Nephron progenitor cell (in vitro differentiated cells): ENCODE measurements at places on chromosomes 5 and 9.

GRCh38 chr9:12817702-12818101, 42.9 kb downstream of the LURAP1L start:
- DNase-seq: no peak

- peak; percentile 81 for DNase-seq
Observed at GRCh38 chr9:13279284-13280141, at the start of gene MPDZ. Gene MPDZ, minus strand, starts transcription at chr9:13279692. Its CDS starts 29,377 bp downstream, at chr9:13250315.

GRCh38 chr5:179697993-179698934, 503 bp upstream of the CANX start:
- DNase-seq: peak; percentile 99

- DNase-seq: no peak
Observed at GRCh38 chr5:96868603-96869371, 7.5 kb upstream of the ERAP2 start.

GRCh38 chr5:132750471-132751230, 3.4 kb downstream of the CCNI2 start:
- DNase-seq: no peak

GRCh38 chr5:39494107-39494510, 69.3 kb upstream of the DAB2 start:
- DNase-seq: no peak

DNA sequence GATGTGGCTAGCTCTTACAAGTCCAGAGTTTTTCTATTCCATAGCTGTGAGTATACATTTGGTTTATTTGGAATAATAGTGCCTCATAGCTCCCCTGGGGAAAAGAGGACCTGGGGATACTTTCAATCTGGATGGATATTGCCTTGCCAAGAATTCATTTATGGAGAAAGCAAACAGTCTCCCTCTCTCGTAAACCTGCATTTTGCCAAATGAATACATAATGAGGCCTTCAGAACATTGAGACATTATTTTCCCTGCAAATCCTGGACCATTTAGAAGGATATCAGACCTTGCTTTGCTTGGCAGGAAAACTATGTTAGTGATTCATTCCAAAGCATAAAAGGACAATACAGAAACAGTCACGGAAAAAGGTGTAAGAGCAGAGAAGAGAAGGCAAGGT, 569.6 kb upstream of the BRINP1 start:
- DNase-seq: no peak

GRCh38 chr5:172579403-172579990, 61.6 kb upstream of the NEURL1B start:
- no peak for DNase-seq

DNA sequence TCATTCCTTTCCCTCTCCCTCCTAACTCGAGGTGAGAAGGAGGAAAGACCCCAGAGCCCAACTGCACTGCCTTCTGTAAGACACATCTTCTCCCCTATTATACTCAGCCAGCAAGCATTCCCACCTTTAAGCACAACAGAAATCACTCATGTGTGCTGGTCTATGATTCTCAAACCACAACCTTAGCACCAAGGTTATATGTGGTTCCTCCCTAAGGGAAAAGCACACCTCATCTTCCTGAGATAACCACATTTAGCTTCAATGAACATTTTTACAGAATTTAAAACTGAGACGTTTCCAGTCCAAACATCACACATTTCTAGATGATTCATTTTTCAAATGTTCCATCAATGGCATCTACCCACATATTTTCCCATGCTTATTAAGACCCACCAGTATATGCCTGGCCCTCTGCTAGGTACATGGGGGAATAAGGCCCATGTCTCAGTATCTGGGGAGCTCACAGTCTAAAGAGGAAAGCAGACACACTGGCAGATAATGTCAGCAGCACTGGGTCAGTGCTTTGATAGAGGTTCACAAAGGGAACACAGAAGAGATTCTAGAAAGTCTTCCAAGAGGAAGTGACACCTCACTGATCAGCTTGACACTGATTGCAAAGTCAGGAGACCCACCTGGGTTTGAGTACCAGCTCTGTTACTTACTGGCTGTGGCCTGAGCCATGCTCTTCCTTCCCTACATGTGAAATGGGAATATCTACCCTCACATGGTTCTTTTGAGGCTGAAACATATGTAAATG, 245.4 kb downstream of the DENND1A start:
- DNase-seq: no peak

DNA sequence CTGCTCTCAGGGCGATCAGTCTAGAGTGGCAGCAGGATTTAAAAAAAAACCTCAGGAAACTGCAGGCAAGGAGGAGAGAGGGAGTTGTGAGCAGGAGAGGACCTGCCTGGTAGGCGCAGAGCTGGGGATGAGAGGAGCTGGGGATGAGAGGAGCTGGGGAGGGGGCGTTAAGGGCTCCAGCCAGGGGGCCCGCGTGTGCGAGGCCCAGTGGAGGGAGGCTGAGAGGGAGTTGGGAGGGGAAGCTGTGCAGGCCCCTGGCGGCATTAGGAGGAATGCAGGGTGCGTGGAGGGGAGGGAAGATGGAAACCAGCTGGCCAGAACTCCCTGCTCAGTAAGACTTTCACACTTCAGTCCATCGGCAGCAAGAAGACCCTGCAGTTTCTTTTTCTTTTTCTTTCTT, 45.2 kb upstream of the HMCN2 start:
- peak; percentile 52 for DNase-seq

DNA sequence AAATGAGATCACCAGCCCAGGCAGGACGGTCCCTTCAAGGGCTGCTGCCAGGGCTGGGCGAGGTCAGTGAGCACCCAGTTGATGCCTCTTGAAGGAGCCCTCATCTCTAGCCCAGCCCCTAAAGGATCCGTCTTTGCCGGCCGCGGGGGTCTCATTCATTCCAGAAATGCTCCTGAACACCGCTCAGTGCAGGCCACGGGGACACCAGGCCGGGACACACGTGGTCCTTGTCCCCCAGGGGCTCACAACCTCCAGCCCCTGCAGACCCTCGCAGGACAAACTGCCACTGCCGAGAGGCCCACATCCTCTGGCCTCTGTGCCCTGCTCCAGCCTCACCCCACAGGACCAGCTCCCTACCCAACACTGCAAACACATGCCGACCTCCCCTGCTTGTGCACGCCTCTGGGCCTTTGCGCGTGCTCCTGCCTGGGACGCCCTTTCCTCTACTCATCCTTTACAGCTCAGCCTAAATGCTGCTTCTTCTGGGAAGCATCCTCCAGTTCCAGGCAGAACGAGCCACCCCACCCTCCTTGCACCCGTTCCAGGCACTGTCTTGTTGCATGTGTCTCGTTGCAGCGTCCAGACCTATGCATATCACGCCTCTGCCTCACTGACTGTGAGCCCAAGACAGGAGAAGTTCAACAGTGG, 10.3 kb upstream of the LAMC3 start:
- DNase-seq: no peak

DNA sequence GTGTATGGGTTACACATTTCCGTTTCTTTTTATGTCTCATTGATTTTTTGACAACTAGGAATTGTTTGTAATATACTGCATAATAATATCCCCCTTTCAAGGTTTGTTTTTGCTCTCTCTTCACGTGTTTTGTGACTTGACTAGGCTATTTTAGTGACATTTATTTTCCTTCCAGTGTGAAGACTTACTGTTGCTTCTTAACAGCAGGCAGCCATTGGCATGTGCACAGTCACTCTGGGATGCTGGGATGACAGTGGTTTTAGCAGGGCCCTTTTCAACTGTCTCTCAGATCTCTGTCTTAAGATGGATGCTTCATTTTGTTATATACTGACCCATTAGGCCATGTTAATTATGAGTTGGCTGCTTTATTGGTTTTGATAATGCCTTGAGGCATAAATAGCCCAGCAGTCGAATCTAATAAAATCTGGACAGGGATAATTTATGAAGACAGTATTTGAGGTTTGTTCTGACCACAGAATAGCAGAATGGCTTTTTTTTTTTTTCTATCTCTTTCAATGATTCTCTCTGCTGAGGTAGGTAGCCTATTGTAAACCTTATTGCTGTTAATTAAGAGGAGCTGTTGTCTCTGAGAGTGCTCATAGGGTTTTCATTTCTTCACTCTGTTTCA, 536.0 kb downstream of the GABRG2 start:
- DNase-seq: no peak

DNA sequence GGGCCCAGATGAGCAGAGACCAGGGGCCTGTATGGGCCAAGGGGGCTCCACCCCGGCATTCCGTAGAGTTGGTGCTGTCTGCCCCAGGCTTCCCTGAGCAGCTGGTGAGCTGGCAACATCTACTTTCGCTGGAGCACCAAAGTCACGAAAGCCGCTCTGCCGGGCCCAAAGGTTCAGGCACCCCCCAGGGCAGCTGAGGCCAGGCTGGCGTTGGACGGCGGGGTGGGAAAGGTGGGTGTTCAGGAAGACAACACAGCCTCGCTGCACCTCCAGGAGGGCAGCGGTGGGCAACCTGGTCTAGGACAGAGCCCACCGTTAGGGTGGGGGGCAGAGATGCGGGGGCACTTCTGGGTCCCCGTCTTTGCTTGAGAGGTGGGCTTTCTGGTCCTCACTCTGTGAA, 30.1 kb upstream of the TMEM250 start:
- DNase-seq: no peak

DNA sequence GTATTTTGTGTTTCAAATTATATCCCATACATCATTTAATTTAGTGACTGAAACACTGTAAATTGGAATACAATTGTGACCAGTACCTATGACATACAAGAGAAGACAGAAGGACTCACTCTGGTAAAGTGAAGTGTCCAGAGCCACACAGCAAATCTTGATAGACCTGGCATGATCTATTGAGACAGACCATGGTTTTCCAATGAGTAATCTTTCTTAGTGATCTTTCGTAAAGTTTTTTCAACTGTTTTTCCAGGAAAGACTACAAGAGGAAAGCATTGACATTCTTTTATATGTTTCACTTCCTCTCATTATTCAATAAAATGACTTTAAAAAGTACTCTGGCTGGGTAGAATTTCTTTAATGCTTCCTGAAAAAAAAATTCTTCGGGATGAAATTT, 43.3 kb upstream of the ALDH1A1 start:
- no peak for DNase-seq

- DNase-seq: no peak
Observed at GRCh38 chr9:93422977-93423616, 28.4 kb upstream of the FAM120A start.

GRCh38 chr9:123338710-123339665, 17.0 kb upstream of the CRB2 start:
- DNase-seq: no peak

- DNase-seq: no peak
Observed at GRCh38 chr5:67886761-67887160, 328.8 kb upstream of the PIK3R1 start.

GRCh38 chr5:168008555-168008954, 282.9 kb upstream of the WWC1 start:
- no peak for DNase-seq

DNA sequence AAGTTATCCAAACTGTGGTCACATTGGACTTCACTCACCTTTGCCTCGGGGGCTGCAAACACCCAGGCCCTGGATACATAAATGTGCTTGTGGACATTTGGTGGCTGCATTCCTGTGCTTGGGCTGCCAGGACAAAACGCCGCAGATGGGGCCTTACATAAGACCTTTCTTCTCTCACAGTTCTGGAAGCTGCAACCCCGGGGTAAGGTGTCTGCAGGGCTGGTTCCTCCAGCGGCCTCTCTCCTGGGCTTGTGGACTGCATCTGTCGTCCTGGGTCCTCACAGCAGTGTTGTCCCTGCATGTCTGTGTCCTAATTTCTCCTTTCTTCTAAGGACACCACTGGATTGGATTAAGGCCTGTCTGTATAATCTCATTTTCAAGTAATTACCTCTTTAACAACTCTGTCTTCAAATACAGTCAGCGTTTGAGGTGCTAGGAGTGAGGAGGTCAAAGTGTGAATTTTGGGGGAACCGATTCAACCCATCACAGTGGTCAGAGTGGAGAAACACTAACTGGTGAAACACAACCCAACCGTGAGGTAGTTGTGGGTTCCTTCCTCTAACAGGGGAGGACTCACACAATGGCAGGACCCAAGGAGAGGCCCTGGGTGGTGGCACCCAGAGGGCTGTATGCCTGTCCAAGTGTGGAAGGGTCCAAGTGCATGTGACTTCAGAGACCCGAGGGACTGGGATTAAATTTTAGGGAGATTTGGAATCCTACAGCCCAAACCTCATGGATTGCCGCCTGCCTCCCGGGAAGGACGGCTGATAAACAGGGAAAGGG, 415.6 kb downstream of the IRX2 start:
- no peak for DNase-seq

GRCh38 chr5:94524841-94525697, 93.3 kb downstream of the KIAA0825 start:
- DNase-seq: peak; percentile 4

DNA sequence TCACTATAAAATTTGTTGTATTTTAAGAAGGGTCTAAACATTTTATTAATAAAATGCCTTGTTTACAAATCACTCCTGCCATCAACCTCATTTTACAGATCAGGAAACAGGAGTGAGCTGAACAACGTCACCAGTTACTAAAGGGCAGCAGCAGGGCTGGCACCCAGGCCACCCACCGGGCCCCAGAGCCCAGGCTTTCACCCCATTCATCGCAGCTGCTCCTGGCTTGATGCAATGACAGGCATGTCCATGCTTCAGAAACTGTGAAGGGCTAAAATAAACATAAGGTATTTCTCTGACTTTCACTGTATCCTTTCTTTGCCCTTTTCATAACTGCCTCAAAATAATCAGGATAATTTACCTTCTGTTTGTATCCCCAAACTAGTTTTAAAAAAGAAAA, 18.1 kb downstream of the MED27 start:
- DNase-seq: no peak

- DNase-seq: no peak
Observed at GRCh38 chr5:132260714-132261551, 3.4 kb downstream of the PDLIM4 start.

DNA sequence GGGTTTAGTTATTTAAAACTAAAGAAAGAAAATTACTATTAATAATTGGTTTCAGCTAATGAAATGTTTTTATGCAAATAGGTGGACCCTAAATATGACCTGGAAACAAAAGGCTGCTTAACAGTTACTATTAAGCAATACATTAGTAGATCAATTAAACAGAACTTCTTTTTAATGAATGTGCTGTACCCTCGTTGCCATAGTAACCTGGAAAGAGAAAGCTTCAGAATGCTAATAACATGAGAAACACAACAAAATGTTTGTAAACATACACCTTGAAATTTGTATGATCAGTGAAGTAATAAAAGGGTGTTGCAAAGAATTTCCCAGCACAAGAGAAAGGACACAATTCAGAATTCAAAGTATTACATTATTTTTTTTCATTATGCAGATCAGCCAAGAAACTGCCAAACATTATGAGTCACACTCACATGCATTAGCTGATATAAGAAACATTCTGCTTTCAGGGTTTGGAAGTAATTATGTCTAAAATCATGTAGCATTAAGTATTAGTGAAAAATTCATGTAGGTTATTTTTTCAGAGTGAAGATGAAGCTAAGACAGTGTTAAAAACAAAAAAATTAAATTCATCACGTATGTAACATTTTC, 348.3 kb downstream of the ISL1 start:
- DNase-seq: no peak

GRCh38 chr5:87139795-87140194, 127.9 kb upstream of the RASA1 start:
- no peak for DNase-seq

- no peak for DNase-seq
Observed at GRCh38 chr9:33129886-33130881, 37.0 kb downstream of the B4GALT1 start.
